Activated naive CD4-positive, alpha-beta T cell treated with anti-CD3 and anti-CD28 coated beads, Interleukin-2, amount 10 ng/mL, durations not matched to agents 7 days and 5 days (primary cell): ENCODE measurements at places on chromosomes 7 and 10.

DNA sequence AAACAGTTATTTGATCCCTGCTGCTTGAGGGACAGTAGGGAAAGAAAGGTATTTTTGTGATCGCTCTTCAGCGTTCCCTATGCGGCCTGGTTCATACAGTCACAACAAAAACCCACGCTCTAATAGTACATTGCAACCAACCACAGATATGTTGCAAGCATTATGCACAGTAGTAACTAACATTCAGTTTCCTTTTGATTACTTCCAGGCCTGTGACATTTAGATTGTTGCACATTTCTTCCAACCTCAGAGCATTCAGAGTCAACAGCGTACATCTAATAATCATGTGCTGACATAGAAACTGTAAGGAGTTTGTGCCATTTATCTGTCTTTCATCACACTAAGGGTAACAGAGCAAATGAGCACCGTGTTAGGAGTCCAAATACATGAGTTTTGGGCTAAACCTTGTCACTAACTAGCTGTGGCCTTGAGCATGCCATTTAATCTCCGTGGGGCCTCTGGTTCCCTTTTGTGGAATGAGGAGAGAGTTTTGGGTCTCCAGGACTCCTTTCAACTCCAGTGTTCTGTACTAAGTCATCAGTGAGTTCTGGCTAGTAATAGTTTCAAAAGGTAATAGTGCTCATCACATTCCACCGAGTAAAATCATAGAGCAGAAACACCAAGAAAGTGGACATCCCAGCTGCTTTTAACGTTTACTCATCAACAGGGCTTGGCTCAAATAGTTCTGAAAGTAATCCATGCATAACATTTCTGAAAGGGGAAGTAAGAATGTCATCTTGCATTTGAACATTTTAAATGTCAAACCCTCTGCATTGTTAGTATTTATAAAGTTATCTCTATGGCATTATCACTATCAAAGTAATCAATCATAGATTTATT, 99.0 kb upstream of the FZD1 start:
- no peak for DNase-seq

DNA sequence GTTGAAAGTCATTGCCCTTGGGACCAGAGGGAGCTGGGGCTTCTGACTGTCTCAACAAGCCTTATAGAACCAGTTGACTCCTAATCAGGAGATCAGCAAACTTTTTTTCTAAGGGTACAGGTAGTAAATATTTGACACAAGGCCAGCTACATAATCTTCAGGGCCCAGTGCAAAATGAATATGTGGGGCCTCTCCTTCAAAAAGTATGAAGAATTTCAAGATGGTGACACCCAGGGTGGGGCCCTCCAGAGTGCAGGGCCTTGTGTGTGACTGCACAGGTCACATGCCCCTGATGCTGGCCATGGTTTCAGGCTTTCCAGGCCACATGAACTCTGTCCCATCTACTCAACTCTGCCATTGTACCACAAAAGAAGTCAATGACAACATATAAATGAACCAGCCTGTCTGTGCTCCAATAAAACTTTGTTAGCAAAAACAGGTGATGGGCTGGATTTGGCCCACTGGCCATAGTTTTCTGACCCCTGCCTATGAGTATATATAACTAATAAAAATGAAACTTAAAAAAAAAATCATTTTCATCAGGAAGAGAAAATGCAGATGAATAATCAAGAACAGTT, 6.1 kb downstream of the MMRN2 start:
- DNase-seq, result no peak

- DNase-seq, result no peak
Observed at GRCh38 chr7:101287032-101287431, 34.6 kb downstream of the IFT22 start.

GRCh38 chr7:47799524-47799923, 148.7 kb downstream of the PKD1L1 start:
- DNase-seq, result no peak

- DNase-seq, result no peak
Observed at GRCh38 chr10:119526149-119526548, 16.4 kb downstream of the RGS10 start.

- DNase-seq, result no peak
Observed at GRCh38 chr7:50182759-50183158, 89.7 kb upstream of the ZPBP start.

DNA sequence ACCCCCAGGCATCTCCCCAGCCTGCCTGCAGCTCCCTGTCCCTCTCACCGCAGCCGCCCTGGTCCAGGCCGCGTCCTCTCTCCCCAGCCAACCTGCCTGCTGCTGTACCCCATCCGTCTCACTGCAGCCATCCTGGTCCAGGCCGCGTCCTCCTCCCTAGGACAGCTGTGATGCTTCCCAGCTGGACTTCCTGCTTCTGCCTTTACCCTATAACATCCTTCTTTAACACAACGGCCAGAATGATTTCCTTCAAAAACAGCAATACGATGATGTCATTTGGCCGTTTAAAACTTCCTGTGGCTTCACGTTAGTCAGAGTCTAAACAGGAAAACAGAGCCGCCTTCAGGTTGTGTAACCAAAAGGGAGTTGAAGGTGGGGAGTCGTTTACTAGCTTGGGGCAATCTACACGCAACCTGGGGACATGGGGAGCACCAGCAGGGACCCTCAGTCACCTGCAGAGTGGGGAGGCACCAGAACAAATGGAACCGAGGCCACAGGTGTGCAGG, 32.2 kb upstream of the ZFAND2A start:
- peak; percentile 48 for DNase-seq
